ENCODE measurements at places on chromosomes 12 and 14.

- DNase-seq = no peak
Observed at GRCh38 chr12:7679251-7680045, 13.7 kb upstream of the APOBEC1 start.

- no peak for DNase-seq
Observed at GRCh38 chr12:2733493-2734355, 61.0 kb upstream of the FKBP4 start.

GRCh38 chr14:65423982-65424381 lies 11.5 kb downstream of the FUT8 start:
- no peak for DNase-seq

- no peak for DNase-seq
Observed at GRCh38 chr14:79265366-79265946, 945.8 kb downstream of the DIO2 start.

DNA sequence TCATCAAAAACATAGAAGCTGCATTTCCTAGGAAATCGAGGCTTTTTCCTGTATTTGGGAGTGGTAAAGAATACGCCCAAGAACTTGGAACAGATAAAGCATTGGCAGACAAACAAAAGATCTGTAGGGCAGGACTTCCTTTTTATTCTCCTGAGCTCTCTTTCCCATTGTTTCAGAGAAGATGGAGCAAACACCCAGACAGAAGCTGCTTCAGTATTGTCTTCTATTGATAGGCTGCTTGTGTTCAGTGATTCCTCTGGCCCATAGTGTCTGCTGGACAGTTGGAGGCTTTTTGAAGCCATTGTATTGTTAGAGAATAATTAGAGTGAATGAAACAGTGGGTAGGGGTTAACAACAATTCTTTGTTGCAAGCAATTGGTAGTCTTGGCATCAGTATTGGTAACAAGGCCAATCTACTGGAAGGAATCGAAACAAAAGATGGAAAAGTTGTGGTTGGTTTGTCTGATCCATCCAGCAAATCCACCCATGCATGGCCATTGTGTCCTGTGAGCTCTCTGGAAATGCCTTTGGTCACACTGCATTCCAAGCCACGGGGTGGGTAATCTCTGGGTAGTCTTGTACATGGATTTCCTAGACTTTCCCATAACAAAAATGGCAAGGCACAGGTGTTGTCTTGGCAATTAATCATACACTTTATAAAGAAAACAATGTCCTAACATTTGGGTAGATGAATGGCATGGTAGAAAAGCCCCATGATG lies 424.8 kb downstream of the RAD51B start:
- DNase-seq = no peak
